Natural killer cell treated with Interleukin-12 subunit alpha and Interleukin-12 subunit beta and Interleukin-15 and Interleukin-18, amount 100 ng/mL, for 72 hours (primary cell): ENCODE measurements at places on chromosomes 5 and 9.

DNA sequence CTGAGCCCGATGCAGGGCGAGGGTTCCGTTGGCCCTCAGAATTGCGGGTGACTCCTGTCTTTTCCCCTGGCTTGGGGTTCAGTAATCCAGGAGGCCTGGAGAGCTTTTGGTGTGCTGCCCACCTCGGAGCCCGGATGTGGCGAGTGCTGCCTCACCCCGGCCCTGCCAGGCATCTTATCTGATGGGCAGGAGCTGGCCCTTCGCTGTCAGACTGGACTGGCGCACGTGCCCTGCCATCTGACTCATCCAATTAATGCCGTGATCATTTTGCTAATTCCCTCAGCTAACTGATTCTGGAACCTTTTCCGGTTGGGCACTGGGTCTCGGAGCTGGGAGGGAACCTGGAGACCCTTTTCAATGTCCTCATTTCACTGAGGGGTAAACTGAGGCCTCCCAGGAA lies 34.6 kb downstream of the RXRA start:
- no peak overlapping the region for H3K4me3 ChIP-seq
- no peaks in the 10 kb centered on the region for H3K36me3 ChIP-seq
- H3K27ac ChIP-seq, result no peak overlapping the region
- no peaks in the 10 kb centered on the region for H3K4me1 ChIP-seq
- DNase-seq, result no peak
- H3K27me3 ChIP-seq, result no peaks in the 10 kb centered on the region

- H3K4me3 ChIP-seq, result no peak overlapping the region
- no peaks in the 10 kb centered on the region for H3K36me3 ChIP-seq
- H3K27me3 ChIP-seq, result peaks cover 5% of the 10 kb centered on the region
- no peak for DNase-seq
- H3K4me1 ChIP-seq, result no peaks in the 10 kb centered on the region
Observed at GRCh38 chr9:111974092-111974681, 77.6 kb downstream of the UGCG start.

DNA sequence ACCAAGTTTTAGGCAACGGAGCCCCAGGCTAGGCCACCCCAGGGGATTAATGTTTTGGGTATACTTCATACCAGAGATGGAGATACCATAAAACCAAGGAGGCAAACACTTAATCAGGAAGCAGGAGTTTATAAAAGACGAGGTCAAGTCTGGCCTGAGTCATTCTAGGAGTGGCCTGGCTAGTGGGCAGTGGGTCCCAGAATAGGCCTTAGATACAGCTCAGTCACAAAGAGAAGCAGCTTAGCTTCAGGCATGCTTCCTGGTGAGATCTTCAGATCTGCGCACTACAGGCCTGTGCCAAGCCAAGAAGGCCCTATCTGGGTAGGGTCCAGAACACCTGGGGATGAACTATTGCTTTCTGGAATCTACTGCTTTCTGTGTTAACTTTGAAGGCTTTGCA lies 20.6 kb upstream of the NR5A1 start:
- no peaks in the 10 kb centered on the region for H3K4me1 ChIP-seq
- H3K4me3 ChIP-seq, result no peak overlapping the region
- H3K27ac ChIP-seq, result no peak overlapping the region
- H3K36me3 ChIP-seq, result no peaks in the 10 kb centered on the region
- peaks cover 7% of the 10 kb centered on the region for H3K27me3 ChIP-seq

GRCh38 chr9:78025186-78025585 lies 6.4 kb downstream of the GNAQ start:
- no peak overlapping the region for H3K4me3 ChIP-seq
- peaks cover 37% of the 10 kb centered on the region for H3K4me1 ChIP-seq
- no peak for DNase-seq
- H3K27ac ChIP-seq, result no peak overlapping the region
- no peaks in the 10 kb centered on the region for H3K36me3 ChIP-seq
- H3K27me3 ChIP-seq, result no peaks in the 10 kb centered on the region

- no peak overlapping the region for H3K27ac ChIP-seq
- no peak for DNase-seq
- H3K27me3 ChIP-seq, result no peaks in the 10 kb centered on the region
- H3K4me3 ChIP-seq, result no peak overlapping the region
Observed at GRCh38 chr9:10855847-10856246, 243.0 kb upstream of the PTPRD start.

GRCh38 chr5:10902145-10902544 lies 141.1 kb upstream of the DAP start:
- H3K27me3 ChIP-seq, result peaks cover 24% of the 10 kb centered on the region
- no peak overlapping the region for H3K4me3 ChIP-seq
- H3K27ac ChIP-seq, result no peak overlapping the region
- H3K4me1 ChIP-seq, result no peaks in the 10 kb centered on the region
- no peaks in the 10 kb centered on the region for H3K36me3 ChIP-seq

GRCh38 chr9:68851657-68852056 lies 146.6 kb downstream of the PIP5K1B start:
- no peak overlapping the region for H3K27ac ChIP-seq
- no peaks in the 10 kb centered on the region for H3K4me1 ChIP-seq
- no peaks in the 10 kb centered on the region for H3K36me3 ChIP-seq
- no peak overlapping the region for H3K4me3 ChIP-seq

DNA sequence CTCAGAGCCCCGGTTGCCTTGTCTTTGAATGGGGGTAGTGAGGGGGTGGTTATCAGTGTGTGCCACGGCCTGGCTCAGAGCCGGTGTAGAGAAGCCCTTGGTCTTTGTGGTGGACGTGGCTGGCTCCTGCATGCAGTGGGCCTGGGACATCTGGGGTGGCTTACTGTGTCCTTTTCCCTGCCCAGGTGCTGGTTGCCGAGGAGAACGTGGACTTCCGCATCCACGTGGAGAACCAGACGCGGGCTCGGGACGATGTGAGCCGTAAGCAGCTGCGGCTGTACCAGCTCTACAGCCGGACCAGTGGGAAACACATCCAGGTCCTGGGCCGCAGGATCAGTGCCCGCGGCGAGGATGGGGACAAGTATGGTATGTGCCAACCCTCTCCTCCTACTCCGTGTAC lies 16.5 kb downstream of the FGF18 start:
- H3K27me3 ChIP-seq, result no peaks in the 10 kb centered on the region
- H3K4me1 ChIP-seq, result no peaks in the 10 kb centered on the region
- no peak overlapping the region for H3K4me3 ChIP-seq
- no peak for DNase-seq
- no peak overlapping the region for H3K27ac ChIP-seq
- no peaks in the 10 kb centered on the region for H3K36me3 ChIP-seq

DNA sequence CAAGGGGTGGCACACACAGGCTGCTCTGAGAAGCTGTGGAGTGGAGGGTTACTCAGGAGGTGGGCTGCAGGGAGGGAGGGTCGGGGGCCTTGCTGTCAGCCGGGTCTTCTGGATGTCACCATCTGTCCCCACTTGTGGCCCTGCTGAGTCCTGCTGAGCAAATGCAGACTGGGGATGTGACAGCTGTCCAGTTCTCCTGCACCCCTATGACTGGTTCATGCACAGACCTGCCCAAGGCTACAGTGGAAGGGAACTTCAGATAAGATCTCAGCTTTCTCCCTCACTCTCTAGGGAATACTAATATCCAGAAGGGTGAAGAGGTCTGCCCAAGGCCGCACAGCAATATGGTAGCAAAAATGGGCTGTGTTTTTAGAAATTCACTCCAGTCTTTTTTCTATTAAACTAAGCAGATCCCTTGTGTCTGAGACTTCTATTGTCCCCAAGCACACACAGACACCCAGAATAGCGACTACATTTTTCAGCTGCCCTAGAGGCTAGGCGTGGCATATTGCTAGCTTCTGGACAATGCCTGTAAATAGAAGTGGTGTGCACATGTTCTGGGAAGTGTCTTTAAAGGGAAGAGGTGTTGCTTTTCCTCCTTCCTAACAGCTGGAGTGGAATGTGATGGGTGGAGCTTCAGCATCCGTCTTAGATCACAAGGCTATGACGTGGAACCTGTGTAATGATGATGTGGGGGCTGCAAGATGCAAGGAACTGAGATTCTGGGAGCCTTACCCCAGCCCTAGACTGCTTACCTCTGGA lies 51.1 kb upstream of the TBC1D2 start:
- H3K4me3 ChIP-seq, result no peak overlapping the region
- peaks cover 6% of the 10 kb centered on the region for H3K27me3 ChIP-seq
- DNase-seq, result no peak
- no peak overlapping the region for H3K27ac ChIP-seq

DNA sequence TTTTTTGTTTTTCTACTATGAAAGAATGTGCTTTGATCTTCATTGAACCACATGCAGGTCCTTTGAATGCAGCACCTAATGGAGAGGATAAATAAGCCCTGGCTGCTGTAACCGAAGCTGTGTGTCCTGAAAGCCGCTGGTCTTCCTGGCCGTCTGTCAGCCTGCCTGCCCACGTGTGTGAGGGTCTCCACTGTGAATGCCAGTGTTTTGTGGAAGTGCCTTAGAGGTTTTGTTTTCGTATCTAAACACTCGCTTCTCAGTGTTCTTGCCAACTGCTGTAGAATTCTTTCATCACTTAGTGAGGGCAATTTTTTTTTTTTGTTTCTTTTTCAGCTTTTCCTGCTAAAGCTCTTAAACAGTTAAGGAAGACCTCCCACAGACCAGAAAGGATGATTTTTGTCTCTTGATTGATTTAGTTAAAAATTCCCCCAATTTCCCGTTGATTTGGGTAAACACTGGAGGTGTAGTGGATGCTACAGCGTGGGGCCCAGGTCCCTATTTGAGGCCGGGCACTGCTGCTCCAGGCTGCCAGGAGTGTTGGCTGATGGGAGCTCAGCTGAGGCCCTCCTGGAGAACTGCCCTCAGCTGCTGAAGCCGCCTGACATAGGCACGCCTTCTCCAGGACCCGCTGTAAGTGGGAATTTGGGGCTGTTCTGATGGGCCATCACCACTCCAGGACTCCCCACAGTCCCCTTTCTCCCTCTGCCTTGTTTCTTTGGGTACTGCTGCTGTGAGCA lies 29.2 kb upstream of the PTCH1 start:
- DNase-seq, result no peak
- peaks cover 29% of the 10 kb centered on the region for H3K27me3 ChIP-seq
- H3K36me3 ChIP-seq, result no peaks in the 10 kb centered on the region
- H3K4me1 ChIP-seq, result no peaks in the 10 kb centered on the region
- no peak overlapping the region for H3K4me3 ChIP-seq

DNA sequence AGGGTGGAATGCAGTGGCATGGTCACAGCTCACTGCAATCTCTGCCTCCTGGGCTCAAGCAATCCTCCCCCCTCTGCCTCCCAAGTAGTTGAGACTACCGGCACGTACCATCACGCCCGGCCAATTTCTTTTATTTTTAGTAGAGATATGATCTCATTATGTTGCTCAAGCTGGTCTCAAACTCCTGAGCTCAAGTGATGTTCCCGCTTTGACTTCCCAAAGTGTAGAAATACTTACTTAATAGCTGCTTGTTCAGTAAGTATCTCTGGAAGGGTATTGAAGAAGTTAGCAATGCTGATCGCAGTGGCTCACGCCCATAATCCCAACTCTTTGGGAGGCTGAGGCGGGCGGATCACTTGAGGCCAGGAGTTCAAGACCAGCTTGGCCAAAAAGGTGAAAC lies 35.7 kb upstream of the PLIN2 start:
- peaks cover 26% of the 10 kb centered on the region for H3K4me1 ChIP-seq
- peak overlapping the region; percentile 99 for H3K27ac ChIP-seq
- H3K27me3 ChIP-seq, result no peaks in the 10 kb centered on the region
- H3K4me3 ChIP-seq, result no peak overlapping the region
- no peaks in the 10 kb centered on the region for H3K36me3 ChIP-seq
- DNase-seq, result no peak

- no peaks in the 10 kb centered on the region for H3K27me3 ChIP-seq
- no peak overlapping the region for H3K27ac ChIP-seq
- no peaks in the 10 kb centered on the region for H3K36me3 ChIP-seq
- no peak overlapping the region for H3K4me3 ChIP-seq
Observed at GRCh38 chr5:173423452-173424117, 95.4 kb upstream of the STC2 start.

DNA sequence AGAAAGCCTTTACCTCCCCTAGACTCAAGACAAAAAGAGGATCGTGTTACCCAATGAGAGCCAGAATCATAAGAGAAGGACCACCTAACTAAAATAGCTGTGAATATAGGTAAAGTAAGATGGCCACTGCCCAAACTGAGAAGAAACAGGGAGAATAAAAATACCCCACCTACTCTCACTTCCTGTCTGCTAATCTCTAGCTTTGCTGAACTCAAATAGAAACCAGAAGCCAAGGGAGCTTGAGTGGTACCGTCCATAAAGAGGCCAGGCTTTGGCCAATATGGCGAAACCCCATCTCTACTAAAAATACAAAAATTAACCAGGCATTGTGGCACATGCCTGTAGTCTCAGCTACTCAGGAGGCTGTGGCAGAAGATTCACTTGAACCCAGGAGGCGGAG lies 123.0 kb upstream of the FST start:
- no peak overlapping the region for H3K4me3 ChIP-seq
- peaks cover 5% of the 10 kb centered on the region for H3K4me1 ChIP-seq
- H3K27ac ChIP-seq, result no peak overlapping the region
- no peak for DNase-seq

- no peak for DNase-seq
- no peak overlapping the region for H3K4me3 ChIP-seq
- H3K27me3 ChIP-seq, result peaks cover 9% of the 10 kb centered on the region
- H3K36me3 ChIP-seq, result no peaks in the 10 kb centered on the region
Observed at GRCh38 chr5:109907189-109907588, 217.5 kb downstream of the MAN2A1 start.

DNA sequence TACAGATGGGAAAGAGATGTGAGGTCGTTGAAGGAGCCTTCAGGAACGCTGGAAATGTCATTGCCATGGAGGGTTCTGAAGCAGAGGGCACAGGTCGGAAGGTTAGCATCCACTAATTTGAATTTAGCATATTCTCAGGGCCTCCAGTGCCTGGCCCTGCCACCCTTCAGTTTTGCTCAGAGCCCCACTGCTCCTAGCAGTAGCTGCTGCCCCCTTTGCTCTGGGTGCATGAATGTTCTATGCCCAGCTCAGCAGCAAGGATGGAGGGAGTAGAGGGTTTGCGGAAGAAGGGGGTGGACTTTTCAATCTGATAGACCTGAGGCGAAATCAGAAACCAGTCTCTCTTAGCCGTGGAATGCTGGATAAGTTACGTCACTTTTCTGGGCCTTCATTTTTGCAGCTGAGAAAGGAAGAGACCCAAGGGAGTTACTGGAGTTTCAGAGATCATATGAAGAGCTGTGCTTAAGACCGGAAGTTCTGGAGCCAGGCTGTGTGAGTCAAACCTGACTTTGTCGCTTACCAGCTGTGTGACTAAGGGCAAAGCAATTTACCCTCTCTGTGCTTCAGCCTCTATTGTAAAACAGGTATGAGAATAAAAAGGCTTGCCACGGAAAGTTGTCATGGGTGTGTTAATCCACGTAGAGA lies 133.2 kb upstream of the PANK3 start:
- H3K4me1 ChIP-seq, result no peaks in the 10 kb centered on the region
- DNase-seq, result no peak
- H3K36me3 ChIP-seq, result no peaks in the 10 kb centered on the region
- no peak overlapping the region for H3K27ac ChIP-seq
- peaks cover 2% of the 10 kb centered on the region for H3K27me3 ChIP-seq
- no peak overlapping the region for H3K4me3 ChIP-seq
